Pulmonary artery endothelial cell (primary cell): ENCODE measurements at places on chromosomes 11 and 22. TPM values are rescaled to one million over a fixed set of nuclear protein-coding genes. Genes with fewer than 3 reads are reported as not detected.

The POLR2L gene
- 163 and 227 TPM in 2 replicates for total RNA-seq

The CELSR1 gene
- total RNA-seq = 0.73 and 0.95 TPM in 2 replicates

The GDPD4 gene
- not detected in 2 replicates for total RNA-seq

The MS4A3 gene
- not detected in 2 replicates for total RNA-seq

The HMBS gene
- 7.8 and 11.0 TPM in 2 replicates for total RNA-seq

The PKNOX2 gene
- not detected in 2 replicates for total RNA-seq
